ENCODE measurements at places on chromosomes 12 and 14.

GRCh38 chr12:91406920-91407341 is 224.3 kb upstream of the DCN start:
- peak; percentile 28 for DNase-seq
- no peaks in the 10 kb centered on the region for H3K27me3 ChIP-seq
- H3K4me1 ChIP-seq = no peaks in the 10 kb centered on the region
- H3K36me3 ChIP-seq = no peaks in the 10 kb centered on the region
- H3K27ac ChIP-seq = no peak overlapping the region

- no peak overlapping the region for H3K27ac ChIP-seq
- no peaks in the 10 kb centered on the region for H3K36me3 ChIP-seq
- H3K27me3 ChIP-seq = no peaks in the 10 kb centered on the region
- no peaks in the 10 kb centered on the region for H3K4me1 ChIP-seq
- no peak overlapping the region for H3K4me3 ChIP-seq
Measured at GRCh38 chr12:21509768-21510167, 8.2 kb downstream of the GOLT1B start.

DNA sequence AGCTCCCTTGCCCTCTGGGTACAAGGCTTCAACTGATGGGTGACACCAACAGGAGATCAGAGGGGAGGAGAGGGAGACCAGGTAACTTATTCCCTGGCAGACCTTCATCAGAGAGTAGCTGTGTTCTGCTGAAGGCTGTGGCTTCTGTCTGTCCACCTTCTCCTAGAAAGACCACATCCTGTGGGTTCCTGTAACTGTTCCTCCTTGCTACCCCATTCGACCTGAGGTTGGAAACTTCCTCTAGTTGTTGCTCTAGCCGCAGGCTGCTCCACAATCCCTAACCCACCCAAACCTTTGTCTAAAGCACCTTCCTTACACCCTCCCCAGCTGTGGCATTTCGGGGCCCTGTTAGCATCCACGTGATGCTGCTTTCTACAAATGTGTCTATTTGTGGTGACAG is 454.2 kb downstream of the DPF3 start:
- H3K36me3 ChIP-seq = no peaks in the 10 kb centered on the region
- no peak for DNase-seq
- no peak overlapping the region for H3K4me3 ChIP-seq
- H3K27ac ChIP-seq = no peak overlapping the region
- peaks cover 2% of the 10 kb centered on the region for H3K4me1 ChIP-seq

DNA sequence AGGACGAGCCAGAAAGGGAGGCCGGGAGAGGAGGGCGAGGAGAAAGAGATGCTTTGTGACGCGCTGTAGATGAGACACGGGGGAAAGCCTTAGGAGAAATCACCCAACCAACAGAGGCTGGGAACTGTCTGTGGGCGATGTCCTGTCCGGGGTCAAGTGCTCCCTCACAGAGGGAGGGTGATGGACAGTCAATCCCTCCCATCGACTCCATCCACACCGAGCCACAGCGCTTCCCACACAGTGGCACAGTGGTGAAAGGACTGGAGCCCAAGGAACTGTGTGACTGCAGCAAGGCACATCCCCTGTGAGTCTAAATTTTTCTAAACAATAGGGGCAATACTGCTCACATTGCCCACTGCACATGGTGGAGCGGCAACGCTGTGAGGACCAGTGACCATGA is 89.1 kb downstream of the TTC7B start:
- no peaks in the 10 kb centered on the region for H3K36me3 ChIP-seq
- no peak overlapping the region for H3K27ac ChIP-seq
- no peak for DNase-seq
- H3K4me3 ChIP-seq = no peak overlapping the region
- H3K4me1 ChIP-seq = peaks cover 5% of the 10 kb centered on the region

DNA sequence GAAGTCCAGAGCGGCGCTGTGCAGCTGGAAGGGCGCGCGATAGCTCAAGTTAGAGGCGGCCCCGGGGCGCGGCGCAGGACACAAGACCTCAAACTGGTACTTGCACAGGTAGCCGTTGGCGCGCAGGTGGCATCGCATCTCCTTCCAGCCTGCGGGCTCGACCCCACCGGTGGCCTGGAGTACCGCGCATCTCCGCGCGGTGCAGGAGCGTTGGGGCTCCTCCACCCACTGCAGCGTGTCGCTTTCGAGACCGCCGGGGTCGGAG is 553 bp downstream of the CLEC14A start:
- peaks cover 4% of the 10 kb centered on the region for H3K4me1 ChIP-seq
- no peak overlapping the region for H3K27ac ChIP-seq
- peaks cover 15% of the 10 kb centered on the region for H3K27me3 ChIP-seq
- H3K4me3 ChIP-seq = peak overlapping the region; percentile 1
- no peak for DNase-seq

- no peak overlapping the region for H3K4me3 ChIP-seq
- no peaks in the 10 kb centered on the region for H3K27me3 ChIP-seq
- peaks cover 3% of the 10 kb centered on the region for H3K4me1 ChIP-seq
- no peak overlapping the region for H3K27ac ChIP-seq
Measured at GRCh38 chr14:102234331-102235264, 70.4 kb downstream of the MOK start.

DNA sequence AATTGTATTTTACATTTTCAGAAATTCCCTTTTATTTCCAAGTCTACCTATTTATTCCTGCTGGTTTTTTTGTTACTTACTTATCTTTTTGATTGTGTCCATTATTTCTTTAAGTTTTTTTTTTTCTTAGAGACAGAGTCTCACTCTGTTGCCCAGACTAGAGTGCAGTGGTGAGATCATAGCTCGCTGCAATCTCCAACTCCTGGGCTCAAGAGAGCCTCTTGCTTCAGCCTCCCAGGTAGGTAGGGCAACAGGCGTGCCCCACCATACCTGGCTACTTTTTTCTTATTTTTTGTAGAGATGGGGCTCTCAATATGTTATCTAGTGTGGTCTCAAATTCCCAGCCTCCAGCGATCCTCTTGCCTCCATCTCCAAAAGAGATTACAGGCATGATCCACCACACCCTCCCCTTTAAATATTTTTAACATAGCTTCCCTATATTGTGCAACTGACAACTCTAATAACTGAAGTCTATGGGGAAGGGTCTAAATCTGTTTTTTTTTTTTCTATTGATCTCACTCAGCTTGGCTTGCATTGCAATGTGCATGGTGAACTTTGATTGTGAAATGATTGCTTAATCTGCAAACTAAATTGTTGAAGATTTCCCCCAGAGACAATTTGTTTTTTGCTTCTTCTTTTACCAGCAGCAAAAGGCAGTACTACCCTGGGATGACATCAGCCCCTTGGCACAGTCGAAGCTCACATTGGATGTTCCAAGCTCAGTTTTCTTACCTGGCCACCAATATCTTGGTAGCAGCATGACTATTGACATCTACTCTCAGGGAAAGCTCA is 25.7 kb upstream of the COCH start:
- no peak overlapping the region for H3K4me3 ChIP-seq
- no peak for DNase-seq
- H3K27ac ChIP-seq = no peak overlapping the region
- H3K4me1 ChIP-seq = no peaks in the 10 kb centered on the region

DNA sequence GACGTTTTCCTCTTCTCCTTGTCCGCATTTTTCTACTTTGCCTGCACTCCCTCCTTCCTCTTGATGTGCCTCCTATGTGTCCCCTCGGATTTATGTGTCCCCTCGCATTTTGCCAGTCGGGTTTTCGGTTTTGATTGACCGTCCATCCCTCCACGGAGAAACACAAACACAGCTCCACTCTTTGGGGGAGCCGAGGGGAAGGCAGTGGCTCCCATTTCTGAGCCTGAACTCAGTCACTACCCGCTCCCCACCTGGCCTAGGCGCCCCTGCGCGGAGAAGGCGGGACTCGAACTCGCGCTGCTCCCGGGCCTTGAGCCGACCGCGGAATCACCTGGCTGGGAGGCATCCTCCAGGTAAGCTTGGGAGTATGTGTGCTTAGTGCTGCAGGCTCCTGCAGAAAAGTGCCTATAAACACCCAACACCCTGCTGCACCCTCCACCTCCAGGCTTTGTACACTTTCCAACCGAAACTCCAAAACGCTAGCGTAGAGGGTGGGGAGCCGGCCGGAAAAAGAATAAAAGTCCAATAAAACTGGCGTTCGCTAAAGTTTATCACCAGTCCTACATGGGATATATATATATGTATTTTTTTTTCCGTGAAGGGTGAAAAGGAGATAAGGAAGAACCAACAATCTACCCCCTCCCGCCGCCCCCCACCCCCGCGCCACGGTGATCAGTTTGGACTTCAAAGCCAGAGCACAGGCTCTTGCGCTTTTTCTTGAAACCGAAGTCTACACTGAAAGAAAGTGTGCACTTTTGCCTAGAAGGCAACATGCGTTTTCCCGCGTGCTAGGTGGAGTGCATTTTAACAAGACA is 3.3 kb upstream of the CCND2 start:
- no peaks in the 10 kb centered on the region for H3K36me3 ChIP-seq
- H3K27ac ChIP-seq = peak overlapping the region; percentile 88
- peak overlapping the region; percentile 32 for H3K4me3 ChIP-seq

GRCh38 chr14:93032421-93032936 is 83.2 kb downstream of the ITPK1 start:
- H3K27me3 ChIP-seq = no peaks in the 10 kb centered on the region
- H3K4me3 ChIP-seq = no peak overlapping the region
- DNase-seq = no peak
- H3K4me1 ChIP-seq = peaks cover 5% of the 10 kb centered on the region
- H3K36me3 ChIP-seq = no peaks in the 10 kb centered on the region

DNA sequence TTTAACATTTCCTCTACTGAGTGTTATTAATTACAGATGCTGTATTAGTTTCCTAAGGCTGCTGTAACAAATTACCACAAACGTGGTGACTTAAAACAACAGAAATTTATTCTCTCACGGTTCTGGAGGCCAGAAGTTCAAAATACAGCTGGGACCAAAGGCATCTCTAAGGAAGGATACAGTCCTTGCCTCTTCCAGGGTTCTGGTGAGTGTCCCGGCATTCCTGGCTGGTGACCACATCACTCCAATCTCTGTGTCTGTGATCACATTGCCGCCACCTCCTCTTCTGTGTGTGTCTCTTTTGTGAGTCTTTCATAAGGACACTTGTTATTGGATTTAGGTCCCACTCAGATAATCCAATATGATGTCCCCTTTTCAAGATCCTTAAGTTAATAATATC is 85.1 kb upstream of the CCDC198 start:
- no peak overlapping the region for H3K4me3 ChIP-seq
- no peaks in the 10 kb centered on the region for H3K27me3 ChIP-seq
- H3K27ac ChIP-seq = no peak overlapping the region
- no peaks in the 10 kb centered on the region for H3K4me1 ChIP-seq

DNA sequence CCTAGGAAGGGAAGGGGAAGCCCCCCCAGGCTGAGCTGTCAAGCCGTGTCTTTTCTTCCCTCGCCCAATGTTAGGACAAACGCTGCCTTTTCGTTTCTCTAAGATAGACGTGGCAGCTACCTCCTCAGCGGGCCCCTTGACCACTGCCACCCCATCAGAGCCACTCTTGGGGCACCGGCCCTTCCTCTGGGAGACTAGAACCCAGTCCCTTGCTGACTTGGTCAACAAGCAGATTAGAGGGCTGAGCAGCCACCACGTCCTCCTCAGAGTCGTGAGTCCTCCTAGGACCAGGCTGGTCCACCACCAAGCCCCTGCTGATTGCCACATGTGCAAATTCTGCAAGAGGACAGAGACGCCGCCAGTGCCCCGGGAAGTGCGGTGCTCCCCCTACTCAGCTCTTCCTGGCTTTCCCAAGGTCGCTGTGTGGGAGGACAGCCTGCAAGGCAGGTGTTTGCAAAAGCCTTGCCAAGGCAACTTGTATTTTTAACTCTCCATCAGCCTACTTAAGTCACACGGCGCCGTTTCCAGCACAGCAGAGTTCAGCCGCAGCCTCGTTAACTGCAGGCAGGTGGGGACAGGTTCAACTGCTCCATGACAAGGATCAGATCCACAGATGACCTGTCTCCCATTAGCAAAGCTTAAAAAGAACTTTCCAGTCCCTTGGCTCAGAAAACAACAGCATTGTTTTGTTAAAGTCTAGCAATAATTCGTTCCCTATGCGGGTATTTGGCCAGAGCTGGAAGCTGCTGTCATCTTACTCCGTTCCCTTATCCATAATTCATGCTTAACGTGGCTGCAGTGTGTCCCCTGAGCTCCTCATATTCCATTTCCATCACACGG is 65.6 kb downstream of the TESC start:
- H3K27ac ChIP-seq = no peak overlapping the region
- no peak for DNase-seq
- H3K4me1 ChIP-seq = no peaks in the 10 kb centered on the region
- no peaks in the 10 kb centered on the region for H3K27me3 ChIP-seq
- H3K36me3 ChIP-seq = no peaks in the 10 kb centered on the region

- peaks cover 3% of the 10 kb centered on the region for H3K36me3 ChIP-seq
- DNase-seq = peak; percentile 82
- H3K4me3 ChIP-seq = no peak overlapping the region
- H3K27ac ChIP-seq = no peak overlapping the region
- no peaks in the 10 kb centered on the region for H3K27me3 ChIP-seq
Measured at GRCh38 chr12:124804011-124804621, 59.5 kb downstream of the SCARB1 start.

DNA sequence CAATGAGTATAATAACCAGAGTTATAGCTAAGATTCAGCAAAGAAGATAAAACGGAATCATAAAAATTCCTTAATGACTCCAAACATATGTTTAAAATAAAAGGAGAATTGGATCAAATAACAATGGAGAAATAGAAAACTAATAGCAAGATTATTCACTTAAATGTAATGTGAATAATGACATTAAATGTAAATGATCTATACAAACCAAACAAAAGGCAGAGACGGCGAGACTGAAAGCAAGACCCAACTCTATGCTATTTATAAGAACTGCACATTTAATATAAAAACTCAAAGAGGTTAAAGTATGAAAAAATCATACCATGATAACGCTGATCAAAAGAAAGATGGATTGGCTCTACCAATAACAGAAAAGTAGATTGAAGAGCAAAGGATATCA is 3.9 kb upstream of the TSHR start:
- no peak for DNase-seq
- H3K36me3 ChIP-seq = no peaks in the 10 kb centered on the region
- no peak overlapping the region for H3K27ac ChIP-seq
- H3K4me1 ChIP-seq = no peaks in the 10 kb centered on the region
- H3K27me3 ChIP-seq = no peaks in the 10 kb centered on the region

DNA sequence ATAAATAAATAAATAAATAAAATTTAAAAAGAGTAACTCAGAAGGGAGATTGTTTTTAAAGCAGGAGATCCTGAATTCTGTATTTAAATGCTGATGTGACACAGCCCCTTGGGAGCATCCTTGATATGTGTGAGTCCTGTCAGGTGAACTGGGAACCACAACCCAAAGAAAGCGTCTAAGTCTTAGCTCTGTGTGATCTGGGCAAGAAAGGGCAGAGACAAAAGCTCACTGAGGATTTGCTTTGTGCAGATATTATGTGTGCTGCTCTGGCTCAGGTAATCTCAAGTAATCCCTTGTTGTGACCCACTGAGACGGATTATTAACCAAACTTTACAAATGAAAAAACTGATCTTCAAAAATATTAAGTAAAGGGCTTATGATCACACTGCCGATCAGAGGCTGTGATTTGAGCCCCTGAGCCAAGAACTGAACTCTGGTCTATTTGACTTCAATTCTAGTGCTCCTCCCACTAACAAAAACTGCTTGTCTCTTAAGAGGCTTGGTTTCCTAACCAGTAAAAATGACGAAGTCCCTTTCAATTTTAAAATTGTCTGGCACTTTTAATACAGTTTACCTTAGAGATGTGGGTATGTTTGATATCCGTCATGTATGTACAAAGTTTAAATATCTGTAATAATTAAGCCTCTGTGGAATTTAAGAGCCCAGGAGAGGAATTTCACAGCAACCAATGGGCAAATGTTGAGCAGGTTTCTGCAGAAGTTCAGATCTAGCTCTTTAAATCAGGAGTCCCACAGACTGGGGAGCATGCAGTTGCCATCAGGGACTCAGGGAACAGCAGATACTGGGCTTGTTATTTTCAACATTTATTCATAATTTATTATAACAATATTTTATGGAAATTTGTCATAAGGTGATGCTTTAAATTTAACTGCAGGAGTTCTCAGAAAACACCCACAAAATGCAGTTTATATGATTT is 46.1 kb downstream of the CPM start:
- no peak overlapping the region for H3K27ac ChIP-seq
- H3K27me3 ChIP-seq = no peaks in the 10 kb centered on the region
- H3K36me3 ChIP-seq = no peaks in the 10 kb centered on the region
- no peaks in the 10 kb centered on the region for H3K4me1 ChIP-seq
